ENCODE measurements at places on chromosomes 5 and 9. TPM values are rescaled to one million over a fixed set of nuclear protein-coding genes. Genes with fewer than 3 reads are reported as not detected.

DNA sequence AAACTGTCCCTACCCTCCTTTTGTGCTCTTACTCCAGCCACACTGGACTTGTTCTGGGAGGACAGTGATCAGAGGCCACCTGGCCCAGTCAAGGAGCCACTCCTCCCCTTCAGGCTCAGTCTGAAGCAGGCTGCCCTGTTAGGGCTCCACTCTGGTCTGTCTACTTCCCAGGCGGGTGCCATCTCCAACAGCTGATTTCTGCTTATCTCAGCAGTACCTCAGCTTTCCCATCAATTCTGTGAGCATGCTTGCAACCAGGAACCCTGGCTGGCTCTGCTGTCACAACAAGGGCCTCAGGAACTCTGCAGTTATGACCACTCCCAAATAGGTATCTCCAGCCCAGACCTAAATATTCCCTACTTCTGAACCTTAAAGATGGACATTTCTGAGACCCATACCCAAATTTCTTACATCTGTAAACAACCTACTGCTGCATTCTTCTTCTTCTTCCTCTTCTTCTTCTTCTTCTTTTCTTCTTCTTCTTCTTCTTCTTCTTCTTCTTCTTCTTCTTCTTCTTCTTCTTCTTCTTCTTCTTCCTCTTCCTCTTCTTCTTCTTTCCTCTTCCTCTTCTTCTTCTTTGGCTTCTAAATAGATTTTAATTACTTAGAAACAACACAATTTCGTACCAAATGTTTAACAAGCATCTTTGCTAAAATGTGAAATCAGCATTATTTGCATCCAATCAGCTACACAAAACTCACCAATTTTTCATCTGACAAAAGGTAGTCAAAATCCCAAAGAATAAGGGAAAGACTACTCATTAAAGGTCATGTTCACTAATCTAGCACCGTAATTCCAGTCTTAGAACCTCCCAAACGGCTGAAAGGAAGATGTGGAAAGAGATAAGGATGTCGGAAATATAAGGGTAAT lies 13.6 kb upstream of the SLC22A4 start:
- H3K27me3 ChIP-seq, result no peaks in the 10 kb centered on the region
- no peak for DNase-seq
- H3K27ac ChIP-seq, result no peak overlapping the region
- H3K4me3 ChIP-seq, result no peak overlapping the region
- H3K36me3 ChIP-seq, result no peaks in the 10 kb centered on the region
- H3K4me1 ChIP-seq, result no peaks in the 10 kb centered on the region

- no peaks in the 10 kb centered on the region for H3K36me3 ChIP-seq
- H3K4me1 ChIP-seq, result no peaks in the 10 kb centered on the region
- no peak overlapping the region for H3K4me3 ChIP-seq
- DNase-seq, result no peak
- H3K27ac ChIP-seq, result no peak overlapping the region
- no peaks in the 10 kb centered on the region for H3K27me3 ChIP-seq
These were observed 30.9 kb downstream of the NR4A3 start for GRCh38 chr9:99852617-99853016.

DNA sequence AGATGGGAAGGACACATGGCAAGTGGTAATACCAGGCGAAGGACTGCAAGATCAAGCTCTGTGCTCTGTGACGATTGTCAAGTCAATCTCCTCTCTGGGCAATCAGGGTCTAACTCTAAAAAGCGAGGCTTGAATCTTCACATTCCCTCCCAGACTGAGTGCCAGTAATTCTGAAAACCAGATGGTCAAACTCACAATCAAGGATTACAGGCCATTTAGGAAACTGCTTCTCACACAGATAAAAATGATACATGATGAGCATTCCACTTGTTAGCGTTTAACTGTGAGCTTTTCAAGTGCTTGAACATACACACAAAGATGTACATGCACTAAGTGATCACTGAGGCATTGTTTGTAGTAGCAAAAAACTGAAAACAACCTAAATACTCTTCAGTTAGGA lies 210.1 kb downstream of the TRIM32 start:
- H3K36me3 ChIP-seq, result no peaks in the 10 kb centered on the region
- no peak overlapping the region for H3K27ac ChIP-seq
- H3K4me3 ChIP-seq, result no peak overlapping the region
- no peaks in the 10 kb centered on the region for H3K4me1 ChIP-seq
- no peaks in the 10 kb centered on the region for H3K27me3 ChIP-seq
- no peak for DNase-seq

DNA sequence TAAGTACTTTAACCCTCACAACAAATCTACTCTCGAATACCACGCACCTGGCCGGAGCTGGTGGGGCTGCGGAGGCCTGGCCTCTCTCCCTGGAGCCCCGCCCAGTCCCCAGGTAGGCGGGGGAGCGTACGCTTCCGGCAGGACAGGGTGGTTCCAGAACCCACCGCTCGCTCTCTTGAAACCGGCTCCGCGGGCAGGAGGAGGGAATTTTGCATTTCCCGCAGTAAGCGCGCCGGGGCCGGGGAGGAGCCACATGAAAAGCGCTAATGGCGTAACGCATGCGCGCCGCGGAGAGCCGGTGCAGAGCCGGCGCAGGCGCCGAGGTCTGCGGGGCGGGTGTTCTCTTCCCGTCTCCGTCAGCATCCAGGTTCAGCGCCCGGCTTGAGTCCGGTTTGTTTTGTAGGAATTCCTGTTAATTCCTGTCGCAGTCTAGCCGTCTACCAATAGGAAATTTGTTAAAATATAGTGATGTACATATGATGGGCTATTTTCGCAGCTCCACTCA lies 20.8 kb downstream of the CAVIN4 start:
- peak overlapping the region; percentile 25 for H3K4me3 ChIP-seq
- peak; percentile 89 for DNase-seq
- no peaks in the 10 kb centered on the region for H3K36me3 ChIP-seq
- H3K27me3 ChIP-seq, result no peaks in the 10 kb centered on the region

GRCh38 chr5:119852140-119852539 lies 222.8 kb downstream of the FAM170A start:
- no peak overlapping the region for H3K27ac ChIP-seq
- H3K27me3 ChIP-seq, result no peaks in the 10 kb centered on the region
- H3K36me3 ChIP-seq, result no peaks in the 10 kb centered on the region
- H3K4me3 ChIP-seq, result no peak overlapping the region
- H3K4me1 ChIP-seq, result no peaks in the 10 kb centered on the region

DNA sequence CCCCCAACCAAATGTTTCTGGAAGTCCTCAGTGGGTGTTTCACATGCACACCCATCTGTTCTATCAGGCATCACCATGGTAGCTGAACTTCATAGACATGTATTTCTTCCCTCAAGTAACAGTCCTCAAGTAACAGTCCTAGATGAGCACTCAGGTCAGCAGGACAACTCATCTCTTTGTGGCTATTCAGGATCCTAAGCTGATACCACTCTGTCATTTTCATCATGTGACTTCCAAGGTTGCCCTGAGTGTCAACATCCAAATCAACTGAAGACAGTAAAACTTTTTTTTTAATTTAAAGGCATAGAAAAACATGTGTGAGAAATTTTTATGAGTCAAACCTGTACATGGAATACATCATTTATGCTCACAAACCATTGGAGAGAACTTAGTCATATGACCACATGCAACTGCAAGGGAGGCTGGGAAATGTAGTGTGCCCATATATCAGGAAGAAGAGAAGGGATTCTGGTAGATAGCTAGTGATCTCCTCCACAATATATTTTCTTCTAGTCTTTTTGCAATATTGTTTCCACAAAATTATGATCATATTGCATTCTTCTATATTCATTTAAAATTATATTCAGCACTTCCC lies 64.2 kb upstream of the FST start:
- no peaks in the 10 kb centered on the region for H3K4me1 ChIP-seq
- H3K4me3 ChIP-seq, result no peak overlapping the region
- DNase-seq, result no peak
- no peak overlapping the region for H3K27ac ChIP-seq

PCDHA11 gene
- 2.1 TPM for total RNA-seq

Data from thyroid gland (tissue), 4 donors.